ENCODE measurements at places on chromosomes 3 and 15.

DNA sequence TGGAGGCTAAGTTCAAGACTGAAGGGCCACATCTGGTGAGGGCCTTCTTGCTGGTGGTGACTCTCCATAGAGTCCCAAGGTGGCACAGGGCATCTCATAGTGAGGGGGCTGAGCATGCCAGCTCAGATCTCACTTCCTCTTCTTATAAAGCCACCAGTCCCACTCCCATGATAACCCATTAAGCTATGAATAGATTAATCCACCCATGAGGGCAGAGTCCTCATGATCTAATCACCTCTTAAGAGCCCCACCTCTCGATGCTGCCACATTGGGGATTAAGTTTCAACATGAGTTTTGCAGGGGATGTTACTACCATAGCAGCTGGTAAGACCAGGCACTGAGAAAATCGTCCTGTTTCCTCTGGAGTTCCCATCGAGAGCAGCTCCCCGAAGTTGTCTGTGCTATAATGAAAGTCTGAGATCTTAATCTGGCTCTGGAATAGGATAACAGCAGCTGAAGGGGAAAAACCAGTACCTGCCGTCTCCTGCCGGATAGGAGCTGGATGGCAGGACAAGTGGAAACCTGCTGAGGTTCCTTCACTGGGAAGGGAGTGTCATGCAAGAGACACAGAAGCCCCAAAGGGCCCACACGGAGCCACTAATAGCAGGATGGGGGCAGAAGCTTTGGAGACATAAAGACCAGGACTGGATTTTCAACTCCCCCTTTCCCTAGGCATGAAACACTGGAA is 79.5 kb upstream of the EPHB3 start:
- H3K27me3 ChIP-seq: no peaks in the 10 kb centered on the region
- H3K4me1 ChIP-seq: no peaks in the 10 kb centered on the region
- no peak for DNase-seq
- no peak overlapping the region for H3K4me3 ChIP-seq
- no peaks in the 10 kb centered on the region for H3K36me3 ChIP-seq

DNA sequence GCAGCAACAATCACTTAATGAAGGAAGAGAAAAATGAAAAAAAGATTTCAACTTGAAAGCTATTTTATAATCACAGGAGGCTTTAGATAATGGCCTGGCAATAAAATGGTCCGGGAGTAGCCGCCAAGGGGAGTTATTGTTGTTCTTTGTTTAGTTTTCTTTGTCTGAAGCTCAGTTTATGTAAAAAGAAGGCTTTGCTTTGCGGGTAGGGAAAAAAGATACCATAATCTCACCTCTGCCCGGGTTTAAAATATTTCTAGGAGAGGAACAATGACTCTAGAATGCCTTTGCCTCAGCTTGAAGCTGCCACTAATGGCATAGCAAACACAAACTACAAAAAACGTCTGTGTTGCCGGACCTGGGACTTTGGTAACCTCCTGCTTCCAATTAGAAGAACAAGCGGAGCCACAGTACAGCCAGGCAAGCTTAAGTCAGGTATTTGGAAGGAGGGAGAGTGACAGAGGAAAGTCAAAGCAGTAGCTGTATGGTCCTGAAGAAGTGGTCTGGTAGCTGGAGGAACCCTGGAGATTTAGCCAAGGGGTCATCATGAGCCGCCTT is 764.5 kb downstream of the TUSC7 start:
- no peak overlapping the region for H3K4me3 ChIP-seq
- H3K27ac ChIP-seq: no peak overlapping the region
- H3K27me3 ChIP-seq: no peaks in the 10 kb centered on the region
- no peaks in the 10 kb centered on the region for H3K36me3 ChIP-seq

GRCh38 chr15:48059791-48060190 is 61.0 kb upstream of the SLC24A5 start:
- DNase-seq: no peak
- H3K27me3 ChIP-seq: no peaks in the 10 kb centered on the region
- H3K4me1 ChIP-seq: no peaks in the 10 kb centered on the region

DNA sequence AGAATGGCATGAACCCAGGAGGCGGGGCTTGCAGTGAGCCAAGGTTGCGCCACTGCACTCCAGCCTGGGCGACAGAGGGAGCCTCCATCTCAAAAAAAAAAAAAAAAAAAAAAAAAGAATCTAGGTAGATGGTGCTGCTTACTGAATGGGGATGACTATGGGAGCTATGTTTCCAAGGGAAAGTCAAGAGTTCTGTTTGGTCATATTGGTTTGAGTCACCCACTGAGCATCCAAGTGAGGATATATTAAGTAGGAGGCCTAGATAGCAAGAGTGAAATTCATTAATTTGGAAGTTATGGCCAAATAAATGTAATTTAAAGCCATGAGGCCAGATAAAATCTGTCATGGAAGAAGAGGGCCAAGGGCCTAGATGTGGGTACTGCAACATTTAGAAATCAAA is 9.0 kb upstream of the UACA start:
- no peak for DNase-seq
- peaks cover 17% of the 10 kb centered on the region for H3K4me1 ChIP-seq
- peak overlapping the region; percentile 74 for H3K27ac ChIP-seq
- H3K27me3 ChIP-seq: no peaks in the 10 kb centered on the region
- H3K4me3 ChIP-seq: no peak overlapping the region
- H3K36me3 ChIP-seq: no peaks in the 10 kb centered on the region

DNA sequence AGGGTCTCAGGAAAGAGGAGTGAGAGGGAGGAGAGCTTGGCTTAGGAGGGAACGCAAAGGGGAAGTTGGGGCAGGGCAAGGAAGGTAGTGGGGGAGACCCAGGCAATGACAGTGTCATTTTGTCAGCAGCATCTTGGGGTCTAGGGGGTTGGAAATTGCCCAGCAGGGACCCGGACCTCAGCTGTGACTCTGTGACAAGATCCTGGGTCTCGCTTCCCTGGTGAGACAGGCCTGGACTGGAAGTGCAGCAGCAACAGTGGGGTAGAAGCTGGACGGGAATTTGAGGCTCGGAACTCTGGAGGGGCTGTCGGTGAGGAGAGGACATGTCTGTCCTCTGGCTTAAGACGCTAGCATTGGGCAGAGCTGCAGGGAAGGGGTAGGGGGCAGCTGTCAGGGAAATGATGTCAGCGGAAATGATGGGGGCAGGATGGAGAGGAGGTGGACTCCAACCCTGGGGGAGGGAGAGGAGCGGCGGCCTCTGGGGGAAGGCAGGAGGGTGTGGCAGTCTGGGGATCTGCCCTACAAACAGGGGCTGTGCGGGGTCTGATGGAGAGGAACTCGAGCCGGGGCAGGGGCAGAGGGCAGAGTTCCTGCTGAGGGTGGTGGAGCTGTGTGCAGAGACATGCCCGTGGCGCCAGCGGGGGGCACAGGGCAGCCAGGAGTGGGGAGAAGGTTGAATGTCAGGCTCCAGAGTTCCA is 12.3 kb downstream of the ANPEP start:
- no peak overlapping the region for H3K27ac ChIP-seq
- DNase-seq: peak; percentile 54
- no peaks in the 10 kb centered on the region for H3K36me3 ChIP-seq
- no peak overlapping the region for H3K4me3 ChIP-seq

DNA sequence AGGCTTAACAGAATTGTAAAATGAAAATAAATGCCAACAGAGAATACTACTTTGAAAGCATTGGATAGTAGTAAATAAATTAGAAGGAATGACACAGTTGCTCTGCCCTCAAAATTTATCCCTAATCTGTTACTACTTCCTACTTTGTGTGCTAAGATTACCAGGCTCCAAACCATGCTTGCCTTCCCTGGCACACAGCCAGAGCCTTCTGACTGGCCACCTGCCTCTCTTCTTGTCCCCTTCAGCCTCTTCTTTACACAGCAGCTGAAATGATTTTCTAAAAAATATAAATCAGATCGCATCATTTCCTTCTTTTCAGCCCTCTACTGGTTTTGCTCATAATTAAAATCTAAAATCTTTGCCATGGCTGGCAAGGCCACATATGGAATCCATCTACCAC is 334.1 kb downstream of the FHIT start:
- no peaks in the 10 kb centered on the region for H3K4me1 ChIP-seq
- no peak overlapping the region for H3K27ac ChIP-seq
- H3K36me3 ChIP-seq: no peaks in the 10 kb centered on the region
- no peak for DNase-seq
- no peaks in the 10 kb centered on the region for H3K27me3 ChIP-seq
- H3K4me3 ChIP-seq: no peak overlapping the region

DNA sequence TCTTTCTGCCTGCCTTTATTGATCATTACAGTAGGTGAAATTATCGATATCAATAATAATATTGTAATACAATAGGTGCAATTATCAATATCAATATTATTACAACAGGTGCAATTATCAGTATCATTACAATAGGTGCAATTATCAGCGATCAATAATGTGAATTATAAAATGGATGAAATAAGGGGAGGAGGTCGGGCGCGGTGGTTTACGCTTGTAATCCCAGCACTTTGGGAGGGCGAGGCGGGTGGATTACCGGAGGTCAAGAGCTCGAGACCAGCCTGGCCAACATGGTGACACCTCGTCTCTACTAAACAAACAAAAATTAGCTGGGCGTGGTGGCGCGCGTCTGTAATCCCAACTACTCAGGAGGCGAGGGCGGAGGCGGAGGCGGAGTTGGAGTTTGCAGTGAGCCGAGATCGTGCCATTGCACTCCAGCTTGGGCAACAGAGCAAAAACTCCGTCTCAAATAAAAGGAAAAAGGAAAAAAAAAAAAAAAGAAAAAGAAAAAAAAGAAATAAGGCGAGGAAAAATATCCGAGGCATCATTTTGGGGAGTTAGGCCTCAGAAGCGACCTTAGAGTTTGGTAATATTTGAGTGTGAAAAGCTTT is 611 bp upstream of the BNIP2 start:
- peak; percentile 93 for DNase-seq
- H3K27me3 ChIP-seq: no peaks in the 10 kb centered on the region
- peak overlapping the region; percentile 99 for H3K27ac ChIP-seq
- H3K4me3 ChIP-seq: peak overlapping the region; percentile 71
- no peaks in the 10 kb centered on the region for H3K36me3 ChIP-seq
- peaks cover 54% of the 10 kb centered on the region for H3K4me1 ChIP-seq

GRCh38 chr15:90489944-90490343 is 39.8 kb upstream of the CRTC3 start:
- peaks cover 97% of the 10 kb centered on the region for H3K36me3 ChIP-seq
- no peak overlapping the region for H3K27ac ChIP-seq
- no peaks in the 10 kb centered on the region for H3K4me1 ChIP-seq
- no peak for DNase-seq
- H3K27me3 ChIP-seq: no peaks in the 10 kb centered on the region

GRCh38 chr3:20316238-20316637 is 130.2 kb upstream of the SGO1 start:
- H3K27me3 ChIP-seq: no peaks in the 10 kb centered on the region
- no peak overlapping the region for H3K4me3 ChIP-seq
- H3K4me1 ChIP-seq: no peaks in the 10 kb centered on the region
- H3K36me3 ChIP-seq: no peaks in the 10 kb centered on the region

- H3K27me3 ChIP-seq: no peaks in the 10 kb centered on the region
- no peak overlapping the region for H3K27ac ChIP-seq
- H3K4me3 ChIP-seq: no peak overlapping the region
- no peak for DNase-seq
Measured at GRCh38 chr3:107579371-107579770, 56.6 kb downstream of the BBX start.

DNA sequence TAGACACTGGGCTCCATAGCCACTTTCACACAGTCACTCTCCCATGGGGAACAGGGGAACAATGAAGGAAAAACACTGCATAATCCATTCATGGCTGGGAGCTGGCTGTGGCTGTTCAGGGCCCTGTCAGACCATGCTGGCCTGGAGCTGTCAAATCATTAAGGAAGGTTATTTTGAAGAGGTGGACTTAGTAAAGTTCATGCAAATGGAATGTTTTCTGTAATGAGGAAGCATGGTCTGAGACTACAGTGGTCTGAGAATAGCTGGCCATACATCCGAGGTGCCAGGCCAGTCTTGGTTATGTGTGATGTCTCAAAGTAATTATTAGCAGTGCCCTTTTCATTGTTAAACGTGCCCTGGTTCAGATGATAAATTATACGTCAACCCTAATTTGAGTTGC is 117.1 kb upstream of the MRPS22 start:
- no peaks in the 10 kb centered on the region for H3K4me1 ChIP-seq
- no peak overlapping the region for H3K4me3 ChIP-seq
- H3K36me3 ChIP-seq: no peaks in the 10 kb centered on the region
- no peaks in the 10 kb centered on the region for H3K27me3 ChIP-seq
- DNase-seq: no peak

- H3K4me3 ChIP-seq: no peak overlapping the region
- no peak overlapping the region for H3K27ac ChIP-seq
- DNase-seq: no peak
- H3K36me3 ChIP-seq: no peaks in the 10 kb centered on the region
- H3K4me1 ChIP-seq: peaks cover 5% of the 10 kb centered on the region
- no peaks in the 10 kb centered on the region for H3K27me3 ChIP-seq
Measured at GRCh38 chr15:68373028-68373427, 58.9 kb downstream of the ITGA11 start.

DNA sequence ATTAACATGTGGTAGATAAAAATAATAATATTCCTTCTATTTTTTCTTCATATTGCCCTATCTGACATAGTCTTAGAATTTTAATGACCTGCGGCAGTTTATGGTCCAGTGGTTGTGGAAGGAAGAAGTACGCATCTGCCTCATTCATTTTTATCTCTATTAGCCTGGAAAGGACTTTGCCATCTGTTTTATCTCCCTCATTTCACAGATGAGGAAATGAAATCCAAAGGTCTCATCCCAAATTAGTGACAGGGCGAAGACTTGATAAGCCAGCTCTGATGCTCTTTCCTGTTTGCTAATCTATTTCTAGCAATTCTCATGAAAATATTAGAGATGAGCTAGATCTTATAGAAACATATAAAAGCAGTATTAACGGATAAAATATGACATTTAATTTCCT is 113.3 kb downstream of the KLHL25 start:
- DNase-seq: no peak
- no peak overlapping the region for H3K27ac ChIP-seq
- no peaks in the 10 kb centered on the region for H3K4me1 ChIP-seq

- no peaks in the 10 kb centered on the region for H3K36me3 ChIP-seq
- H3K4me1 ChIP-seq: peaks cover 28% of the 10 kb centered on the region
- H3K4me3 ChIP-seq: no peak overlapping the region
- no peaks in the 10 kb centered on the region for H3K27me3 ChIP-seq
- H3K27ac ChIP-seq: no peak overlapping the region
Measured at GRCh38 chr15:76168237-76168984, 108.6 kb downstream of the TMEM266 start.
